ENCODE measurements at places on chromosomes 11 and 22.

DNA sequence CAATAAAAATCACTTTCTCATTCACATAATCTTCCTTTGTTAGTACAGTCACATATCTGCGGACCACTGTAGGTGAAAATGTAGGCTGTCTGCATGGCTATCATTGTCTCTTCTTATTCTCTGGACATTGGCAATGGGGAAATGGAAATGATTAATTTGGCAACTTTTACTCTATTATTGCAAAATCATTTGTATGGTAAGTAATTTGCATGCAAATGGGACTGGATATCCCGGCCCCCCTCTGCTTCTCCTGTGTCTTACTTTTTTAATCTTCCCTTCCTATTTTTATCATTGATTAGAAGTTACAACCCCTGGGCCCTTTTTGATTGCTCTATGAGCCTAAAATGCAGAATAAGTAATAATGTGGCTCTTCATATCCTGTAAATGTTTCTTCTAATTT is 6.0 kb downstream of the GRK3 start:
- no peak for DNase-seq

- no peak for DNase-seq
Observed at GRCh38 chr11:10407055-10407454, 48.0 kb upstream of the AMPD3 start.

DNA sequence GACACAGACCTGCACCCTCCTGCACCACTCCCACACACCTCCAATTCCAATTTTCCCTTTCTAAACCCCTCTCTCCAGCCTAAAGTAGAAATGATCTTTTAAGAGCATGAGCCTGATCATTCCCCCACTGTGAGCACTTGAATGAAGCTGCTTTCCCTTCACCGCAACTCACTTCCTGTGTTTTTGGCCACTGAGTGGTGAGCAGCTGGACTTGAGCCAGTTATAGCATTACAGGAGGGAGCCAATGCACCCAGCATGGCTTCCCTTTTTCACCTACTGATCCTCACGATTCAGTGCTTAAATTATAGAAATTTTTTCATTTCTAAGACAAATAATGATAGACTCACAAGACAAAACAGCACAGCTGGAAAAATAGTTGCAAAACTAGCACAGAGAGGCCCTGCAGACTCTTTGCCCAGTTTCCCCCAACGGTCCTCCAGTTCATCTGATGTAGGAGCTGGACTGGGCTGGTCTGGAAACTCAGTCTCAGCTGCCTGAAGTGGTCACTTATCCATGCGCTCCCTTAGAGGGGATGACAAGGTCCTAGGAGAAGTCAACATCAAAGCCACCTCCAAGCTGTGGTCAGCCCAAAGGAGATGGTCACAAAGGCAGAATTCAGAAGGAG is 9.7 kb upstream of the APOL4 start:
- no peak for DNase-seq

DNA sequence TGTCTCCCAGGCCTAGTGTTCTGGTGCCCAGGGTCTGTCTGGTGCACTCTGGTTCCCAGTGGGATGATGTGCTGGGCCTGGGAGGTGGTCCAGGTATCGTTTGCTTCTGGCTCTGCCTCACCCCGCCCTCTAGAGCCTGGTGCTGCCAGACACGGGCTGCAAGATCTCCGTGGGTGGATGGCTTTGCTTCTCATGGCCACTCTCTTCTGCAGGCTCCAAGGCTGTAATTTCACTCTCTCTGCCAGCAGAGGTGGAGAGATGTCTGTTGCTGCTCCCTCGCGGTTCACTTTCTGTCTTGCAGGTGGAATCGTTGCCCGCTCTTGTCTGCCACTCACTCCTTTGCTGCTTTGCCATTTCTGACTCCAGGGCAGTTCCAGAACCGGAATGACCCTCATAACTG is 13.4 kb downstream of the NADSYN1 start:
- no peak for DNase-seq

DNA sequence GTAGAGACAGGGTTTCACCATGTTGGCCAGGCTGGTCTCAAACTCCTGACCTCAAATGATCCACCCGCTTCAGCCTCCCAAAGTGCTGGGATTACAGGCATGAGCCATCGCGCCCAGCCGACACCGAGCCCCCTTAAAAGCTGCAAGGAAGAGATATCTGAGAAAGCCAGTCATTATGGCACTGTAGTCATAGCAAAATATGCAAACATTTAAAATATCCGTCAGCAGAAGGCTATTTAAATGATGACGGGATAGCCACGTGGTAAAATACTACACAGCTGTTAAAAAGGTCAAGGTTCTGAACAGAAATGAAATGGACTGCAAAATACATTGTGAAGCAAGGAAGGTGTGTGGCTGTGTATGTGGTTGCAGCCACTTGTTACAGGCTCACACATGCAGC is 6.4 kb upstream of the CCDC88B start:
- no peak for DNase-seq

DNA sequence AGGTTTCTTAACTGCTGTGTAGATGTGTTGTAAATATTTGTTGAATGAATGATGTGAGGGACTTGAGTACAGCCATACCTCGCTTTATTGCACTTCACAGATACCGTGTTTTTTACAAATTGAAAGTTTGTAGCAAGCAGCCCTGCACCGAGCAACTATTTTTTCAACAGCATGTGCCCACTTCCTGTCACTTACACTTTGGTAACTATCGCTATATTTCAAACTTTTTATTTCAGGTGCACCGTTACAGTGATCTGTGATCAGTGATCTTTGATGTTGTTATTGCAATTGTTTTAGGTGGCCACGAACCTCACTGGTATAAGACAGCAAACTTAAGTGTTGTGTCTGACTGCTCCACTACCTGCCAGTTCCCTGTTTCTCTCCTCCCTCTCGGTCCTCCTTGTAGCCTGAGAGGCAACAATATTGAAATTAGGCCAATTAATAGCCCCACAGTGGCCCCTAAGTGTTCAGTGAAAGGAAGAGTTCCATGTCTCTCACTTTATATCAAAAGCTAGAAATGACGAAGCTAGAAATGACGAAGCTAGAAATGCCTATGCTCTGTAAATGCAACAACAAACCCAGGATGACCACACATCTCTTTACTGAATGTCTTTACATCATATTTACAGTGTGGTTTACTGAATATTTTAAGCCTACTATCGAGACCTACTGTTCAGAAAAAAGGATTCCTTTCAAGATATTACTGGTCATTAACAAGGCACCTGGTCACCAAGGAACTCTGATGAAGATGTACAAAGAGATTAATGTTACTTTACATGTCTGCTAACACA is 1.0 kb downstream of the SFI1 start:
- DNase-seq: peak; percentile 61

GRCh38 chr11:46560300-46560991 is 33.4 kb downstream of the AMBRA1 start:
- peak; percentile 51 for DNase-seq

GRCh38 chr11:63866211-63866610 is 27.3 kb downstream of the MARK2 start:
- DNase-seq: peak; percentile 79

GRCh38 chr11:134022748-134023147 is 46.1 kb upstream of the JAM3 start:
- no peak for DNase-seq

DNA sequence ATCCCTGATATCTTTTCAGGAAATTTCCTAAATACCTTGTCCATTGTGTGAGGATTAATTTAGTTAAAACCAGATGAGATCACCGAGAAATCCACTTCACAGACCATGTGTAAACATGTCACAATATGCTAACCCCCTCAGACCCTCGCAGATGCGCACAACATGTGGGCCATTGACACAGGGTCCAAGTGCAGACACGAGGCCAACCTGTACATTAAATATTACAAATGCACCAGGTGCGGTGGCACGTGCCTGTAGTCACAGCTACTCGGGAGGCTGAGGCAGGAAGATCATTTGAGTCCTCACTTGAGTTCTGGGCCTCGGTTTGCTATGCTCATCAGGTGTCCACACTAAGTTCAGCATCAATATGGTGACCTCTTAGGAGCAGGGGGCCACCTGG is 9.9 kb upstream of the TMPRSS4 start:
- DNase-seq: no peak

- no peak for DNase-seq
Observed at GRCh38 chr11:88326099-88326498, 11.4 kb downstream of the CTSC start.

DNA sequence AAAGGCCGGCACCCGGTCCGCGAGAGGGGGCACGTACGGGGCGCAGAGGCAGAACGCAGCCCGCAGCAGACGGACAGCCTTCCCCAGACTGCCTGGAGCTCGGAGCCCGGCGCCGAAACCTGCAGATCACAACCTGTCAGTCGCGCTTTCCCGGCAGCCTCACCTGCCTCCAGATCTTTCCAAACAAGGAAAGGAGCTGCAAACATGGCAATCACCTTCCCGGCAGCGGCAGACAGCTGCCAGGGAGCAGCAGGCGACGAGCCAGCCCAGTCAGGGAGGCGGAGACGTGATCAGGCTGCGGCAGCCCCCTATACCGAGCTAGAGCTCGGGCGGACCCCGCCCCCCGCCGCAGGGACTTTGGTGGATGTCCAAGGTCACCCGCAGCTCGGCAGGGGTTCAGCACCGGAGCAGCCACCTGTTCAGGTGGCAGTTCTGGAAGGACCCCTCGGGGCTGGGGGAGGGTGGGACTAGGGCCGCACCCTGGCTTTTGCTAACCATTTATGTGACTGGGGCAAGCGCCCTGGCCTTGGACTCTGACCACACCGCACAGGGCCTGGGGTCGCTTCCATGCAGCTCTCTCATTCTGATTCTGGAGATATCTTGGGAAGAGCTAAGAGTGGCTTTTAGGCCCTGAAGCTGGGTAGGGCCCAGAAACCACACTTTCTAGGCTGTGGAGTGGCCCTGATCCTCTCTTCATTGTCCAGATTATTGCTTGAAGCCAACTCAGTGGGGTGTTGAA is 143.8 kb downstream of the NECTIN1 start:
- DNase-seq: no peak

- no peak for DNase-seq
Observed at GRCh38 chr11:73047773-73048371, 94.2 kb downstream of the FCHSD2 start.

DNA sequence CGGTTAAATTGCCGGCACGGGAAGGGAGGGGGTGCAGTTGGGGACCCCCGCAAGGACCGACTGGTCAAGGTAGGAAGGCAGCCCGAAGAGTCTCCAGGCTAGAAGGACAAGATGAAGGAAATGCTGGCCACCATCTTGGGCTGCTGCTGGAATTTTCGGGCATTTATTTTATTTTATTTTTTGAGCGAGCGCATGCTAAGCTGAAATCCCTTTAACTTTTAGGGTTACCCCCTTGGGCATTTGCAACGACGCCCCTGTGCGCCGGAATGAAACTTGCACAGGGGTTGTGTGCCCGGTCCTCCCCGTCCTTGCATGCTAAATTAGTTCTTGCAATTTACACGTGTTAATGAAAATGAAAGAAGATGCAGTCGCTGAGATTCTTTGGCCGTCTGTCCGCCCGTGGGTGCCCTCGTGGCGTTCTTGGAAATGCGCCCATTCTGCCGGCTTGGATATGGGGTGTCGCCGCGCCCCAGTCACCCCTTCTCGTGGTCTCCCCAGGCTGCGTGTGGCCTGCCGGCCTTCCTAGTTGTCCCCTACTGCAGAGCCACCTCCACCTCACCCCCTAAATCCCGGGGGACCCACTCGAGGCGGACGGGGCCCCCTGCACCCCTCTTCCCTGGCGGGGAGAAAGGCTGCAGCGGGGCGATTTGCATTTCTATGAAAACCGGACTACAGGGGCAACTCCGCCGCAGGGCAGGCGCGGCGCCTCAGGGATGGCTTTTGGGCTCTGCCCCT is 529 bp upstream of the CCND1 start:
- DNase-seq: no peak

DNA sequence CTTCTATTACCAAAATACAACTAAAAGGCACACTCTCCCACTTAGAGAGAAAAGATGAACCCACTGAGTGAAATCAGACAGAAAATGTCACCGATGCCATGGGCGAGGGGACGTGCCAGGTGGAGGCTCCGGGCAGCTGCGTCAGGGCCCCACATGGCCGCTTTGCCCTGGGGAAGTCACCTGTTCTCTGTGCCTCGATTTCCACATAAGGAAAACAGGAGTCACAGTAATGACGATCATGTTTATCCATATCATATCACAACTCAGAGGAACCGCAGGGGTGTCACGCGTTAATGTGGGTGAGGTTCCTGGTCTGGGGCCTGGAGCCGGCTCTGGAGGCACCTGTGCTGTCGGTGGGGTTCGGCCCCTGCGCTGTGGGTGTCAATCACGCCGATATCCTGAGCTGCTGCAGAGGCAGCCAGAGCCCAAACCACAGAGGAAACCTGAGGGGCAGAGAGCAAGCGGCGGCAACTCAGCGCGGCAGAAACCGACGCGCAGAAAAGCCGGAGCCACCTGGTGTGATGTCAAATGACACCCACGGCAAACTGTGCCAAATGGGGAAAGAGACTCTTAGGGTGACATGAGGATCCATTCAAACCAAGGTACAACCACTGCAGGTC is 243.7 kb downstream of the BRD1 start:
- DNase-seq: no peak

DNA sequence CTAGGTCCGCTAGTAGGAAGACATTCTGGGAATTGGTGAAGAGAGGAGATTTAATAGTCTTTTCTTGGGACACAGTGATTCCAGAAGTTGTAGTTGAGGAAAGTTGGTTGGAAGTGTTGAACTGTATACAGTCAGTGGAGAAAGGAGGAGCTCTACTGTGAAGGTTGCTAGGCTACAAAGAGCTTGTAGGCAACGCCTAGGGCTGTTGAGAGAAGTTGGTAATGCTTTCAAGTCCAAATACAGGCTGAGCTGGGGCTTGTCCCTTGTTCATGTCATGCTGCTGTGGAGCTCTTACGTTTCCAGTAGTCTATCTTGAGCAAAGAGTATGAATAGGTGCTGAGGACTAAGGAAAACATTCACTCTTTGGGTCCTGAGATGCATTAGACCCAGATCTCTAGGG is 1.1 kb downstream of the TBCEL start:
- no peak for DNase-seq

GRCh38 chr22:30327864-30328345 is 1.2 kb upstream of the TBC1D10A start:
- no peak for DNase-seq

DNA sequence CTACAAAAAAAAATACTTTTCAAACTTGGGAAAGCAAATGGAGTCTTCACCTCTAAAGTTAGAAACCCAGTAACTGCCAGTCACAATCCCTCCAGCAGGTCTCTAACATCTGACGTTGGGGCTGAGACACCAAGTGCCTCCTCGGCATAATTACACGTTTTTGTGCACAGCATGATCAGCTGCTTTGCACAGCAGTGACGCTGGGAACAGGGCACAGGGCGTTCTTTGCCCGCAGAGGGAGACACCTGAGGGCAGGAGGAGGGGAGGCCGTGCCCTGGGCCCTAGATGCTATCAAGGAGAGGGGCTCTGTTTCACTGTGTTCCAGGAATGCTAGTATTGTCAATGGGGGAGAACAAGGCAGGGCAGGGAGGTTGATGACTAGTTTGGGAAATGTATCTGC is 120.1 kb downstream of the PARVA start:
- DNase-seq: no peak

GRCh38 chr11:36465449-36466163 is 44.5 kb downstream of the TRAF6 start:
- no peak for DNase-seq

Measured in CD4-positive, alpha-beta T cell treated with Interleukin-21 for 1 hour (primary cell).